ENCODE measurements at places on chromosomes 5 and 9.

GRCh38 chr5:59745415-59745863 is 148.1 kb downstream of the PDE4D start:
- DNase-seq = no peak

DNA sequence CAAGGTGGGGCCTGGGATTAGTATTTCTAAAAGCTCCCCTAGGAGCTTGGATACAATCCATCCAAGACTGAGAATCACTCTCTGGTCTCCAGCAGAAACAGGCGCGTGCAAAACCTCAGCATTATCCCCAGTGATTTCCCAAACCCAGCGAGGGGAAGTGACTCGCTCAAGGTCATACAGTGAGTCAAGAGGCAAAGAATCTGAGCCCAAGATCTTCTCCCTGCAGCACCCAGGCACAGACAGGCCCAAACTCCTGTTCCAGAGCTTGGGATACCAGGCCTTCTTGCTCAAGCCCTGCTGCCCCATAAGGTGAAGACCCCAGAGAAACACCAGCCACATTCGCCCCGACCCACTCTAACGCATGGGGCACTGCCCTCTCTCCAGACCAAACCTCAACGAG is 33.2 kb downstream of the SHB start:
- no peak for DNase-seq

DNA sequence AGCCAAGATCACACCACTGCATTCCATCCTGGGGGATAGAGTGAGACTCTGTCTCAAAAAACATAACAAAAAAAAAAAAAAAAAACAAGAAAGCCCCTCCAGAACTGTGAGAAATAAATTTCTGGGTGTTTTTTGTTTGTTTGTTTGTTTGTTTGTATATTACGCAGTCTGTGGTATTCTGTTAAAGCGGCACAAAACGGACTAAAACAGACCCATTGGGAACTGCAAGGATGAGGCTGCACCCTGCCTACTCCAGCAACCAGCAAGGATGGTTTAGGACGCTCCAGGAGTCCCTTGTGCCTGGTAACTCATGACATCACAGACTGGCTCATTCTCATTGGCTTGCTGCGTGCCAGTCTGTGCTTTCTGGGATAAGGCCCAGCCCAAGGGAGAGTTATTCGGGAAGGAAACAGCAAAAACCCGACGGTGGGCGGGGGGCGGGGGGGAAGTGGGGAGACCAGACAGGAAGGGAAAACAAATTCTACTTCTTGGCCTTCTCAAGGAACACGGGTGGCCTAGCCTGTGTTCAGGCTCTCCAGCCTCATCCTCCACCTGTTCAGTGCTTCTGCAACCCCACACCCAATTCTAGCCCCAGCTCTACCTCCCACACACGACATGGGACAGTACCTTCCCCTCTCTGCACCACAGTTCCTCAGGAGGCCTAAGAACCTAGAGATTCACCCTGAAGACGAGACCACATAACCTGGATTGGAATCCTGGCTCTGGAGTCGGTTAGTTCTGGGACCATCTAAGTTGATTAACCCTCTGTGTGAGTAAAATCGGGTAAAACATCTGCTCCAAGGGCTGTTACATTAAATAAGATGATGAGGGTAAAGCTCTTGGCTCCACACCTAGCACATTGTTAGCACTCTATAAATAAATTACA is 2.8 kb downstream of the CD74 start:
- peak; percentile 92 for DNase-seq

DNA sequence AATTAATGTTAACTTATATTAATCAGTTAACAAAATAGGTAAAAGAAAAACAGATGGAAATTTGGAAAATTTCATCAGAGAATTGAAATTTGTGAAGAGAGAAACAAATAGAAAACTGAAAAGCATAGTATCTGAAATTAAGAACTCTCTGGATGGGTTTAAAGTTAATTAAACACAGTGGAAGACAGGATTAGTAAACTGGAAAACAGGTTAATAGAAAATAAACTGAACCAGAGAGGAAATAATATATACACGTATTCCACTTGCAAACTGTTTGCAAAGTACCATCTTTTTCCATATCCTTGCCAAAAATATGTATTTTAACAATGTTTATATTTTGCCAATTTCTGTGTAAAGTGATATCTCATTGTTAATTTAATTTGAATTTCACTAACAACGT is 257.5 kb downstream of the CD180 start:
- no peak for DNase-seq

GRCh38 chr9:94018628-94019027 is 63.5 kb upstream of the BARX1 start:
- DNase-seq = no peak

DNA sequence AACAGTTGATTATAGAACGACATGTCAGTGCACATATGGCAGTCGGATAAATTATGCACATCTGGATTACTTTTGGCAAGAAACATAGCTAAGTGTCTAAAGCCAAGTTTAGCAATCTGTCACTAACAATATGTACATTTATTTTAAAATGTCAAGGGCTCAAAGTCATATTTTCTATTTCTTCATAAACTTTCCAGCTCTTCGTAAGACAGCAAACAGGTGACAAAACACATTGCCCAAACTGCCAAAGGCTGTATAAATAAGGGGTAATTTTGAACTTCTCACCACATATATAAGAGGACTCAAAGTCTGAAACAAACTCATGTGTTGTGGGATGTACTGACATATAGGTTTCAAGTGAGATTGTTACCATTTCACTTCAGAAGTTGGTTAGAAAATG is 237.2 kb downstream of the ARL15 start:
- DNase-seq = peak; percentile 72
